ENCODE measurements at places on chromosomes 1 and 21.

DNA sequence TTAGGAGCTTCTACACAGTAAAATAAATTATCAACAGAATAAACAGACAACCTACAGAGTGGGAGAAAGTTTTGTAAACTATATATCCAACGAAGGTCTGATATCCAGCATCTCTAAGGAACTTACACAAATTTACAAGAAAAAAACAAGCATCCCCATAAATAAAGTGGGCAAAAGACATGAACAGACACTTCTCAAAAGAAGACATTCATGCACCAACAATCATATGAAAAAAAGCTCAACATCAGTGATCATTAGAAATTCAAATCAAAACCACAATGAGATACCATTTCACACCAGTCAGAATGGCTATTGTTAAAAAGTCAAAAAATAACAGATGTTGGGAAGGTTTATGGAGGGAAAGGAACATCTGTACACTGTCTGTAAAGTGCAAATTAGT lies 526.4 kb upstream of the CAMK1G start:
- DNase-seq = no peak

DNA sequence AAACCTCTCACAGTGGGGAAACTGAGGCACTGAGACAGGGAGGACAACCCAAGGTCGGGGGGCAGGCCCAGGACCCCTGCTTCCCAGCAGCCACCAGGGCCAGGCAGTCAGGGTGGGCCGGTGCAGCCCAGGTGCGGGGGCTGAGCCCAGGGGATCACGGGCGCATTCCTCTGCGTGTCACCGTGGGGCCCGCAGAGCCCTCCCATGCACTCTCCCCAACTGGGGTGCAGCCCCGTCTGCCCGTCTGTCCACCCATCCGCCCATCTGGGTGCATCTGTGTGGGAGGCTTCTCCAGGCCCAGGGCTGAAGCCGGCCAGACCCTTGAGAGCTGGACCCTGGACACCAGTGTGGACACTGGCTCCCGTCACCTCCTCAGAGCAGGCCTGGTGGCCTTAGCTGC lies 2.9 kb upstream of the PLCH2 start:
- no peak for DNase-seq

GRCh38 chr1:176773038-176773437 lies 310.1 kb downstream of the PAPPA2 start:
- no peak for DNase-seq

GRCh38 chr21:30482130-30482529 lies 2.0 kb upstream of the KRTAP19-1 start:
- no peak for DNase-seq

DNA sequence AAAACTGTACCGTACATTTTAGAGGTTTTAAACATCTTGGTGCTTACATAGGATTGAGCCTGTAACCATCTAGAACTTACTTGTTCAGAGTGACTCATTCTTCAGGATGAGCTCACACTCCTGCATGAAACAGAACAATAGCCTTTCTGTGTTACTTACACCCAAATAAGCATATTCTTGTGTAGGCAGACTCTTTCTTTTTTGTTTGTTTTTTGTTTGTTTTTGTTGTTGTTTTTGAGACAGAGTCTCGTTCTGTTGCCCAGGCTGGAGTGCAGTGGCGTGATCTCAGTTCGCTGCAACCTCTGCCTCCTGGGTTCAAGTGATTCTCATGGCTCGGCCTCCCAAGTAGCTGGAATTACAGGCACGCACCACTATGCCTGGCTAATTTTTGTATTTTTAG lies 3.8 kb upstream of the CA6 start:
- DNase-seq = no peak

GRCh38 chr1:234127026-234127671 lies 222.7 kb downstream of the SLC35F3 start:
- DNase-seq = no peak

DNA sequence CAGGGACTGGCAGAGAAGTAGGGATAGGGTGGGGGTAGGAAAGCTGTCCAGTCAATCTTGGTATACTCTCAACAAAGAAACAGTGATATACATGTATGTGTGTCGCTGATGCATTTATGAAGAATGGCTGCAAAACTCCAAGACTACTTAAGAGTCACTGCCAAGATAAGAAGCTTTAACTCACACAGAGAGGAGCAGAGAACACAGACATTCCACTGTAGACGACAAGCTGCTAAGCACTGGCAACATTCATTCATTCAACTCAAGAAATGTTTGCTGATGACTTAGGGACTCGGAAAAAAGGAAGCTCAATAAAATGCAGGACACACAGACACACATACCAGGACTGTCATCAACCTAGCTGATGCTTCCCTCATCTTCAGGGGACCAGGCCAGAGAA lies 5.5 kb downstream of the CTNNBIP1 start:
- DNase-seq = no peak

DNA sequence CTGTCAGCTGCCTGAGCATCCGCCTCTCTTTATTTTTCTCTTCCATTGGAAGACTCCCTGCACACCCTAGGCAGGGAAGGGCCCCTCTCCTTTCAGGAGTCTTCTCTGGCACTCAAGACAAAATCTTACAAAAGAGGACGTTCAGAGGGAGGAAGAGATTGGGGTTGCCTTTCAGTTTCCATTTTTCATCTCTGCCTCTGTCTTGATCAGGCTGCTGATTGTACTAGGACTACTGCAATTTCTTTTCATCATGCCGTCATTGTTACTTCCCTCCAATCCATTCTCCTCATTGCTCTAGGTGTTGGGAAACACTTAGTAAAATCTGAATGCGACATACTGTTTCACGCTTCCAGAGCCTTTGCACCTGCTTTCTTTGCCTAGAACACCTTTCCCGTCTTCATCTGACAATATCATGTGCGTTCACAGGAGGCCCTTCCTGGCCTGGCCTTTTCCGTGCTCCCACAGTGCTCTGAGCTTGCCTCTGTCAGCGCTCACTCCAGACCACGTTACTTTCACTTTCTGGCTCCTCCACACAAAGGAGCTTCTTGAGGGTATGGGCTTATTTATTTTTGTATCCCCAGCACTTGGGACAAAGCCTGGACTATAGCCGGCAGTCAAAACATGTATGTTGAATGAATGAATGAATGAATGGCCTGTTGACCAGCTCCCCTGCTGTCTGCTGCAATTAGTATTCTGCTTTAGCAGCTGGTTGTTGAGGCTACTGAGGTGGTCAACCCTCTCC lies 10.9 kb downstream of the LRRC71 start:
- DNase-seq = no peak

DNA sequence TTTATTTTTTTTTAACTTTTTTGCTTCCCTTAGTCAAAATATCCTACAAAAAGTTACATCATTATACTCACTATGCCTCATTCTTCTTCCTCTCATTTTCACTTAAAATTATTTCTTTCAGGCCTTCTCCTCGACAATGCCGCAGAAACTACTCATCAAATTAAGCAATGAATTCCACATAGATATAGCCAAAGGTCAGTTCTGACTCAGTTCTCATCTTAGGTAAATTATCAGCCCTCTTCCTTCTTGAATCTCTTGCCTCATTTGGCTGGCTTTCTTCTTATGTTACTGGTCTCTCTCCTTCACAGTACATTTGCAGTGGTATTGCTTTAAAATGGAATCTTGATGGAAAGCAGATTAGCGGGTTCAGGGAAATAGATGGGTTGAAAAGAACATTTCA lies 260.7 kb upstream of the BRINP3 start:
- no peak for DNase-seq

Data from CD4-positive, alpha-beta T cell treated with Interleukin-15 for 4 hours (primary cell).